ENCODE measurements at places on chromosomes 7 and 10.

GRCh38 chr10:126617208-126617607 is 53.3 kb downstream of the C10orf90 start:
- no peak for DNase-seq

DNA sequence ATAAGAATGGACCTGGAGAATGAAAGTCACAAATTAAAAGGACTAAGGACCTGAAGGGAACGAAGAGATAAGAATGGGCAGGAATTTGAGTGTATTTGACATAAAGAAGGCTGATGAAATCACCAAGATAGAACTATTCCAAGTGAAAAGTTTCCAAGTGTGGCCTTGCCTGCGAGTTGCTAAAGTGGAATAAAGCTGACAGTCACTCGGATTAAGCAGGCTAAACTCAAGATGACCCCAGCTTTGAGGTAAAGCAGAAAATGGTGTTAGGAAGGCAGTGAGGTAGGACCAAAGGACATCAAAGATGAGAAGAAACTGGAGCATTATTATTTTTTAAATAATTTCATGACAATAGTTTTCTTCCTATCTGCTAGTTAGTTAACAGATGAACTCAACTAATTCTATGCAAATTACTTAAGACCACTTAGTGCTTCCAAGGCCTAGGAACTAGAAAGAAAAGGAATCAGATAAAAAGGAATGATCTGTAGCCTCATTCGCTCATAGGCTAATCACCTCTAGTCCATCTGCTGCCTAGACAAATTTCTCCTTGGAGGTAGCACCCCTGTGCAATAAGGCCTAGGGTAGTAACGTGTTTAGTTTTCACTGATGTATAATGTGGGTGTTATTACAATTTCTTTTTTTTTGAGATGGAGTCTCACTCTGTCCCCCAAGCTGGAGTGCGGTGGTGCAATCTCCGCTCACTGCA is 34.5 kb downstream of the EZH2 start:
- DNase-seq = no peak

- no peak for DNase-seq
Observed at GRCh38 chr7:111018960-111019736, 71.8 kb upstream of the LRRN3 start.

- no peak for DNase-seq
Observed at GRCh38 chr7:121475806-121476205, 79.7 kb upstream of the FAM3C start.

- peak; percentile 14 for DNase-seq
Observed at GRCh38 chr10:35336921-35337823, 863 bp downstream of the CCNY start.

- DNase-seq = no peak
Observed at GRCh38 chr7:121447243-121447910, 51.3 kb upstream of the FAM3C start.

- DNase-seq = no peak
Observed at GRCh38 chr7:78444267-78444666, 645.7 kb downstream of the PHTF2 start.

- DNase-seq = no peak
Observed at GRCh38 chr10:6117711-6118110, 28.9 kb downstream of the RBM17 start.

DNA sequence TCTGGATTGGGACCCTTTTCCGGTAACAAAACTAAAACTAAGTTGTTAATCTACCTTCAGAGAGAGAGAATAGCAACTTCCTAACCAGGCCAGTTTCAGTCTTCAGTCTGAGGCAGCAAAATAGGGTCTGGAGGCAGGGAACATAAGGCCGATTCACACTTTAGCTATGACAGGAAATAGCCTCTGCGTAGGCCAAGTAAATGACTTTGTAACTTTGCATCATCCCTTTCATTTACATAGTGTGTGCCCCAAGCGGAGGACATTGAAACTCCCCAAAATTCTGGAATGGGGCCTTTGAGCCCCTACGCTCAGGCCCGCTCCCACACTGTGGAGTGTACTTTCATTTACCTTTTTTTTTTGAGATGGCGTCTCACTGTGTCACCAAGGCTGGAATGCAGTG is 1.7 kb upstream of the UPP1 start:
- DNase-seq = no peak

DNA sequence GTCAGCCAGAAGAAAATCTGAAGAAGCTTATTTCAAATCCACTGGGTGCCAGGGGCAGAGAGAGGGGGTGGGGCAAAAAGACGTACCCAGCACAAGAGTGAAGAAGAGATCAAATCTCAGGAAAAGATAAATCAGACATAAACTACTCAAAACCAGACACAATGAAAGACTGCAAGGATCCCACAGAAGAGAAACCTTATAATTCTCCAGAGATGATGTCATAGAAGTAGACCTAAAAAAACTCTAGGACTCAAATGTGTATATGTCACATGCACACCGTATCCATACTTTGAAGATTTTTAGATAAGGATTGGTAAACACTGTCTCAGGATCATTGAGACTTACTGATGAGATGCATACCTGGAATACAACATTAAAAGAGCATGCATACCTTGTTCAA is 98.5 kb upstream of the PIK3CG start:
- no peak for DNase-seq

GRCh38 chr7:44796034-44796503 is 412 bp upstream of the PPIA start:
- no peak for DNase-seq

DNA sequence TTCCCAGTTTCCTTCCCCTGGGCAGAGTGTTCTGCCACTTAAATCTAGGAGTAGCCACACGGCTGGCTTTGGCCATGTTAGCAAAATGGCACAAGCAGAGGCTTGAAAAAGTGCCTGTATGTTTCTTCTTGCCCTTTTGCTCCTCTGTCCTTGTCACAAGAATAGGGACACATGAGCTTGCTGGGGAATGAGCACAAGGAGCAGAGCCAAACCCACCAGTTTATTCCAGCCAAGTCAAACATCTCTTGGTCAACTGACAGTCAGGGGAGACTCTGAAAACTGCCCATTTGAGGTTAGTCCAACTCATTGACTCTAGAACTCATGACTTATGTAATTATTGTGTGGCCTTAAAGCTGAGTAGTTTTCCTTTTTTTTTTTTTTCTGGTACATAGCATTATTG is 739.7 kb upstream of the FZD8 start:
- DNase-seq = no peak

Data from stimulated activated CD8-positive, alpha-beta memory T cell treated with anti-CD3 and anti-CD28 coated beads, Interleukin-4, amount 100 ng/mL, for 24 hours (primary cell).